NCI-H748 treated with DMSO at 0.1 percent for 48 hours (cell line): ENCODE measurements at places on chromosomes 1 and 21.

- DNase-seq = no peak
Measured at GRCh38 chr1:117179471-117179870, 31.3 kb downstream of the VTCN1 start.

- no peak for DNase-seq
Measured at GRCh38 chr1:224368409-224368808, 11.7 kb downstream of the CNIH4 start.

DNA sequence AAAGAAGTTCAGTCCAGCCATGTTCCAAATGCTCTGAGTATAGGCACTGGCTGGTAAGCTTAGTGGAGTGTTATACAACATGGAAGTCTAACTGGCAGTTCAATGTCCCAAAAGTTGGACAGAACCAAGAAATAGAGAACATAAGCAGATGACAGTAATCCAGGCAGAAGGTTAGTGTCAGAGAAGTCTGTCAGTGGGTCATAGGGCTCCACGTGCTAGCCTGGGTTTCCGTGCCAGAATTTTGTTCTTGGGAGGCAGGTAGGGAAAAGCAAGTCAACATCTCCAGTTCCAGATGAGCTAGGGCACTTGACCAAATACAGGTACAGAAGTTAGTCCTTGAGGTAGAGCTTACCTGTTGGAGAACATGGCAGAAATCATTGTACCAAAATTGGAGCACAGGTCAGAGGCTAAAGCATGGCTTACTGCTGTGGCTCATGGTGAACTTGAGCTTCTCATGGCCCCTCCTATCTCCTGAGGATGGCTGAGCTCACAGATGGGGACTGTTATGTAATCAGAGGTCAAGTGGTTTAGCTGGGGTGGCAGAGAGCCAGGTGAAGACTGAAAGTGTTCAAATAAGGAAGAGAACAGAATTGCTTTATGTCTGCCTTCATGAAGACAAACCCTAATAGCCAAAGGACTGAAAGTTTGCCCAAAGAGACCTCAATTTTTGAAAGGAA lies 170.8 kb downstream of the NFIA start:
- peak; percentile 23 for DNase-seq

- no peak for DNase-seq
Measured at GRCh38 chr1:27713869-27714513, 11.8 kb upstream of the FAM76A start.

GRCh38 chr1:246583056-246583440 lies 16.8 kb downstream of the CNST start:
- no peak for DNase-seq

DNA sequence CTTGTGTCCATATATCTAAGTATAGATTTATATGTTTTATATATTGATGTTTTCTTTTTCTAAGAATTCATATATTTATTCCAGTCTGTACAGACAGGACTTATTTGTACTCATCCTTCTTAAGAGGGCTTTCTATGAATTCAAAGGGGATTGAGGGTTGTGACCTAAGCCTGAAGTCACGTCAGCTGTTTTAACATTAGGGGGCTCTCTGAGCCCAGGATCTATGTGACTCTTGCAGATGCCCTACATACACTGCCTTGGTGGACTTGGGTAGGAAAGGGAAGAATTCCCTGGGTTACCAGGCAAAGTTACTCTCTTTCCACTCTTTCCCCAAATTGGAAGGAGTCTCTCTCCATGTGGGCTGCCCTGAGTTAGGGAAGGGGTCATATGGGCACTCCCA lies 283.8 kb upstream of the DAB1 start:
- no peak for DNase-seq

DNA sequence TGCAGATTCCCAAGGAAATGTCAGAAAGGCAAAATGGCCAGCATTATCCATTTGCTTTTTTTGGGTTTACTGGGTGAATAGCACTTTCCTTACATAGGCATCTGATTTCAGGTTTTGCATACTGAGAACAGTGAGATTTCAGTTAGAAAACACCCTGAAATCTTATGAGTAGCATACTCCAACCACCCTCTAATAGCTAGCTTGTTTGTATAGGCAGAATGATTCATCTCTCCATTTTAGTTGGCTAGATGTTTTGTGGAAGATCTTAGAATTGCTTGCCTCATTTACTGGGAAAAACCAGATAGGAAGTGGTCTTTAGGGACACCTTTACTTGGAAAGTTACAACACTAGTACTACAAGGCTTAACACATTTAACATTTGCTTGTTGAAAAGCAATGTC lies 10.4 kb downstream of the KYAT3 start:
- DNase-seq = no peak

DNA sequence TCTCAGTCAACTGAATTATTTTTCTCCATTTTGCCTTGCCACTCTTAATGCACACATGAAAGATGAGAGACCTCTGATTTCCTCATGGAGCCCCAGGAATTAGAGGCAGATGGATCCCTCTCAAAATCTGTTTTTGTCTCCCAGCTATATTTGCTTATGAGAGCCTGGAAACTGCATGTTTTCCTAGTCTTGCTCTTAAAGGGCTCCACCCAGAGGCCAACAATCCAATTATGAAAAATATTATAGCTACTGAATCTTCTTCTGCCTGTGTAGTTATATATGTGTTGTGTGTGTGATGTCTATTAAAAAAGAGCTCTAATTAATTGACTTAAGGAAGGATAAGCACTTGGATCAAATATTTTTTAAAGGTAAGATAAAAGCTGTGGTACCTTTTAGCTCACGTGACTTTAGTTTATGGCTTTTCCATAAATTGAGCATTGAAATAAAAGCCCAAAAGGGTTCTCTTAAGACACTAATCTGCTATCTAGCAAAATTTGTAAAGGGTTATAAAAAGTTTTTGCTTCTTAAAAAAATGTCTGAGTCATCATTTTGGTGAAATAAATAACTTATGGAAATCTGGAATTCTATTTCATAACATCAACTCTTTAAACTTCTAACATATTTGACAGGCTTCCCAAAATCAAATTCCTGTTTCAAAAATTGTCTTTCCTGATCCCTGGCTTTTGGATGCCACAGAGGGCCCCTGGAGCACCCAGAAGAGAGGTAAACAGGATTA lies 31.2 kb upstream of the TSPEAR start:
- DNase-seq = peak; percentile 54

- DNase-seq = no peak
Measured at GRCh38 chr1:221759436-221759835, 17.5 kb upstream of the DUSP10 start.

DNA sequence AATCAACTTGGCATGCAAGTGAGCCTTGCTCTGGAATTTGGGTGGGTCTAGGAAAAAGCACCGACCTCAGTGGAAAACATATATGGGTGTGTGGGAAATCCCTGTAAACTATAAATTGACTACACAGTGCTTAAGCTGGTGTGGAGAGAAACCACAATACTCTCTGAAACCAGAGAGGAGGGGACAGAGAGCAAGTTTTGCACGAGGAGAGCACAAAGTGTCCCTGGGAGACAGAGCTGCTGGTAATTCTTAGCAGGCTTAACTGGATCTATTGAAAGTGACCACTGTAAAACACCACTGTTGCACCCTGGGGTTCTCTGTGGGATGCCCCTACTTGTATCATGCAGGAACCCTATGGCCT lies 12.8 kb downstream of the KCNJ15 start:
- DNase-seq = no peak

DNA sequence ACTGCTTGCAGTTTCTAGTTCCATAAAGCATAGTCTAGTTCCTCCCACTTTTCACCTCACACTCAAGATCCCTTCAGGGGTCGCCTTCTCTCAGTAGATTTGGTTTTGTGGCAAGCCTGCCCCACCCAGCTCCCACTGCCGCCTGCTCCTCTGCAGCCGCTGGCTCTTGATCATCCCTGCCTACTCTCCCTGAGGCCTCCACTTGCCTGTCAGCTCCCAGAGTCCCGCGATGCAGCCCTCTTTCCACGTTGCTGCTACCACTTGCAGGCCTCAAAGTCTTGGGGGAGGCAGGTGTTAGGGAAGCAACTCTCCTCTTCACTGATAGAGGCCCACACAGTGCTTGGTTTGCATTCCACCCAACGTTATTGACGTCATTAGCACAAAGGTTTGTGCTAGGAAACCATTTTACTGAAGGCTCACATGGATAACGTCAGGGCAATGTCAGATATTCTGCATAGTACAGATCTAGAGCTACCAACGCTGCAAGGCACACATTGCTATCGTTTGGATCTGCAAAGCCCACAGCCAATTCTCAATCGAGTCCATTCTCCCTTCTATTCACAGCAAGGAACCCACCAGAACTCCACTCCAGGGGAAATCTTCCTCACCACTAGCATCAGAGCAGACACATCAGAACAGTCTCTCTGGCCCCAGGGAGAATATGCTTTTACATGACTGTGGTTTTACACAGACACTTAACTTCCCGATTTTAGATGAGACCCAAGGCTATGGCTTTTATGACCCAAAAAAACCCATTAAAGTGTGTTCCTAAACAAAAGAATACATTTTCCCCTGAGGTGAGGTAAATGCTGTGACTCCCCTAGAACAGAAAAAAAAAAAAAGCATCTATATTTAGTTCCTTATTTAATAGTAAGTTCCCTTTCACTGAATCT lies 519.5 kb upstream of the CAMK1G start:
- DNase-seq = no peak

DNA sequence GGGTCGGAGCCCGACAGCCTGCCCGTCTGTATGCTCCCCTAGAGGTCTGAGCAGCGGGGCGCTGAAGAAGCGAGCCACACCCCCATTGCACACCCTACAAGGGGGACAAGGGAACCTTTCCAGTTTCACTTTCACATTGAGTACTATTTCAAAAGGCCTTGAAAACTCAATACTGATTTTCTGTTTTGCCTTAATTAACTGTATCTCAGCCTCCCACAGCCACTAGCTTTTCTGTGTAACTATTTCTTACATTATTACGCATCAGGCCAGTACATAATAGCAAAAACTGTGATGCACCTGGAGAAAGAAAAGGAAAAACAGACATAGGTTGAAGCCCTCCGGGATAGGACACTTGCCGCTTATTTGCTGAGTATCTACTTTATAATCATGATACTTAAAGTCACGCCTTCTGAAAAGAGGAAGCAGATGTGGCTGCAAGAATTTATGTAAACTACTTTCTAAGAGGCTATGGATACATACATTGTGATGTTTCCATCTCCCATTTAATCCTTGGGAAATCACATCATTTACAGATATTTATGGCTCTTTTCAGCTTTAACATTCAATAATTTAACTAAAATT lies 1719.5 kb downstream of the MRPL39 start:
- peak; percentile 35 for DNase-seq

- DNase-seq = no peak
Measured at GRCh38 chr1:202568410-202568809, 141.8 kb downstream of the SYT2 start.

DNA sequence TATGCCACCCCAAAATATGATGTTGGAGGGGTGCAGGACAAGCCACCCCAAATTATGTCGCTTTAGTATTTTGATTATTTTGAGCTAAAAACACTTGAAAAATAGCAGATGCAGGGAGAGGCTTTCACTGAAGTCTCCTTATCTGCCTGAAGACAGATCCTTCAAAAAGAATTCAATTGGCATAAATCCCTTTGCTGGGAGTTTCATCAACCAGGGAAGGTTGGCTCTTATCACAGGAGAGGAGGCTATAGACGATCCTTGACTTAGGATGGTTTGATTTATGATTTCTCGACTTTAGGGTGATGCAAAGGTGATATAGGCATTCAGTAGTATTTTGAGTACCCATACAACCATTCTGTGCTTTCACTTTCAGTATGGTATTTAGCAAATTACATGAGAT lies 97.8 kb upstream of the CAMK1G start:
- DNase-seq = no peak

GRCh38 chr1:39453603-39454002 lies 37.8 kb upstream of the BMP8A start:
- no peak for DNase-seq

GRCh38 chr1:212317916-212318315 lies 32.7 kb downstream of the PPP2R5A start:
- DNase-seq = no peak

GRCh38 chr21:16426936-16427335 lies 697.2 kb downstream of the USP25 start:
- no peak for DNase-seq

DNA sequence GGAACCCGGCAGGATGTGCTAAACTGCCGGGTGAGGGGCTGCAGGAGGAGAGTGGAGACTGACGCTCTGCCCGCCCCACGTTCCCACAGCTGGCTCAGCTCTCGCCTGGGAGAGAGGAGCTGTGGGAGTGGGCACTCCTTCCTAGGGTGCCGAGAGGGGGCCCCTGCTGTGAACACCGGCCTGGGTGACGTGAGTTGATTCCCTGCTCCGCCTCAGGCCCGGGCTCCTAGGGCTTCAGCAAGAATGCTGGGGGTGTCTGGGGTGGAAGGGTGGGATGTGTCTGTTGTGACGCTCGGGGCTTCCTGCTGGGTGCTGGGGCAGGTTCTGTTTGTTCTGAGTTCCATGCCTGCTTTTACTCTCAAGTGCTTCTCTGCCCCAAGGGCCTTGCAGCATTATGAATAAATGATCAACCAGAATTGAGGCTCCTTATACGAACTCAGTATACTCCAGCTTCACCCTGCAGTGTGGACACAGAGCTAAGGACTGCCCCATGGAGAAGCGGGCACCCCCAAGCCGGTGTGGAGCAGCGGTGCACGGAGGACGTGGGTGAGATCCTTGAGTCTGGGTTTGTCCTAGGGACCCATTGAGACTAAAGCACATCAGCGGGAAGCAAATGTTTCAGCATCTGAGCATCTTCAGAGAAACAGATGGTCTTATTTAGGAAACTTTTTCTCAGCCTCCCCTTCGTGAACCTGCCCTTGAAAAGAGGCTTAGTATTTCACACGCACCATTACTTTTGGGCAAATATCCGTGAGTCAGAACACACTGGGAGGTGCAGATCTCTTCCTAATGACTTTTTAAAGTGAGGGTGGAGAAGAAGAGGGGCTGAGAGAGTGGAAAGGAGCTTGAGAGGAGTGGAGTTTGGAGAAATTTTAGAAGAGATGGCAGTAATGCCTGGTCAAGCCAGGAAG lies 41.7 kb downstream of the SYT6 start:
- no peak for DNase-seq

DNA sequence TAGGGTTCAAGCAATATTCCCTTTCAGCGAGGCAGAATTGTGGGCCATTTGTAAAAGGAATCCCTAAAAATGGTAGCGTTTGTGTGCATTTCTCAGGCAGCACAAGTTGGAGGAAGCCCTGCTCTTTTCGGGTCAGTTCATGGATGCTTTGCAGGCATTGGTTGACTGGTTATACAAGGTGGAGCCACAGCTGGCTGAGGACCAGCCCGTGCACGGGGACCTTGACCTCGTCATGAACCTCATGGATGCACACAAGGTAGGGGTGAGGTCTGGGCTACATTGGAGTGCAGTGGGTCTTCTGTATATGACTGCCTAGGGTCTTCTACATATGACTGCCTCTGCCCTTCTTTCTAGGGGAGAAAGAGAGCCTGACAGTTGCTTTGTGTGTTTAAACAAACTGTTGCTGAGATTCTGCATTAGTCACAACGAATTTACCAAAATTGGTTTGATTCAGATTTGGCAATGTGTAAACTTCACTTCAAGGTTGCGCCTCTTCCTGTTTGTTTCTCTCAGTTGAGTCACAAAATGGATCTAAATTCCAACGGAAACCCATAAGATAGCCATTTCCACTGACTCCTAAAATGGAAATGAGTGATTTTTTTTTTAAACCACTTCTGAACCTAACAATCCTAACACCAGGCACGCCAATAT lies 40.4 kb upstream of the BMP8A start:
- DNase-seq = no peak
